ENCODE measurements at places on chromosomes 2 and 18.

GRCh38 chr2:66437109-66437690, 2.3 kb downstream of the MEIS1 start:
- DNase-seq, result no peak

DNA sequence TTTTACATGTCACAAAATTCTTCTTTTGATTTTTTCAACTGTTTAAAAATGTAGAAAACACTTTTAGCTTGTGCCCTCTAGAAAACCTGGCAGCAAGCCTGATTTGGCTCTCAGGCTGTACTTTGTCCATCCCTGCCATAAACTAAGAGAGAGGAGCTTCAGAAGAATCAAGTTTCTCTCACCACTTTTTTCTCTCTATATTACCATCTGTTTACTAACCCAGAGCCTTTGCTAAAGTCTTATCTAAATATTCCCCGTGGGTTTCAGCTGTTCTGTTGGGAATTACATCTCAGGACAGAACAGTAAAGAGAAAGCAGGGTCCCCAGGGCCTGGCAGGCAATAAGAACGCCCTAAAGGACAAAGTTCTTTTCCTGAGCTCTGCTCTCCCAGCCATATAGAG, 409.1 kb upstream of the CRIM1 start:
- no peak for DNase-seq

DNA sequence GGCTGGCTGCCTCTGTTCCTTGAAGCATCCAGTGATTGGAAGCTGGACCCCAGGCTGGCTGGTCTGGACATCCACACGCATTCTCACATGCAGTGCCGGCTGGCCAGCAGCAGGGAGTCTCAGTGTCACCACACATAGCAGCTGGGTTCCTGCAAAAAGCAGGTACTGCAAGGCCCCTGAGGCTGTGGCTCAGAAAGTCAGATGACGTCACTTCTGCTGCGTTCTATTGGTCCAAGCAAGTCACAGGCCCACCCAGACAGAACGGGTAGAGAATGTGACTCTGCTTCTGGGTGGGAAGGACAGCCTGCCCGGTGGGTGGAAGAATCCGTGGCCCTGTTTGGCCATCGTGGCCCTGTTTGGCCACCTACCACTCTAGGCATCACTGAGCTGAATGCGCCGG, 51.3 kb upstream of the SPP2 start:
- DNase-seq, result no peak

DNA sequence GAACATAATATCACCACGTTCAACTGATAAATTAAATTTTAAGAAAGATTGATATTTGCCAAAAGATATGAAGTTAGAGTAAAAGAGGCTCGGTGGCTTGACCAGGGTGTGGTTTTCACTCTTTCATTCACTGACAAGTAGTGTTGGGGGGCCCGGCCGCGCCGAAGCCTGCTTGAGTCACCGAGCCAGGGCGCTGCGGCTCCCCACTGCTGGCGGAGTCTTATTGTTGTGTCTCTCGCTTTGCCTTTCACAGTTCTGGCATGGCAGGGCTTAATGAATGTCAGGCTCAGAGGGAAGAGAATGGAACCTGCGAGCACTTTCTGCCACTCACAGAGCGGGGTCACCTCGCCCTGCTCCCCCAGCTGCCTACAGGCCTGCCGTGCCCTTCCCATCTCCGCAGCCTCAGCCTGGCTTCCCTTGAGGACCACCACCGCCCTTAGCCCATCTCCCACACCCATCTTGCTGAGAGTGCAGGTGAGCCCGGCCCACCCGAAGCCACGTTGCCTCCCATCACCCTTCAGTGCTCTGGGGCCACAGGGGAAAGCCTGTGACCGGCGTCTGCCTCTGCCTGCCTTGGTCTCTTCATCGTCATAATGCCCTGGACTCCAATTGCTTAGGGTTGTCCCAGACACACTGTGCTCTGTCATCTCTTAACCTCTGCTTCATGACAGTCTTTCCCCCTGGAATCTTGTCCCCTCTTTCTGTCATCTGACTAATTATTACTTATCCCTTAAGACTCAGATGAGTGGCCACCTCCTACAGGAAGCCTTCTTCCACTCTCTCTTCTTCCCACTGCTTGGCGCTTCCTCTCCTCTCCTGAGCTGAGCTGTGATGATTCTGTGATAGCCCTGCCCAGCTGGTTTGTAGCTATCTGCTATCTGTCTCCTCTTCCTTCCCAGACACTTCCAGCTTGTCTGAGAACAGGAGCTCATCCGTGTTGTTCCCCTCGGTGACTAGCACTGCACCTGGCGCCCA, 142.5 kb downstream of the FAM210A start:
- DNase-seq, result no peak

DNA sequence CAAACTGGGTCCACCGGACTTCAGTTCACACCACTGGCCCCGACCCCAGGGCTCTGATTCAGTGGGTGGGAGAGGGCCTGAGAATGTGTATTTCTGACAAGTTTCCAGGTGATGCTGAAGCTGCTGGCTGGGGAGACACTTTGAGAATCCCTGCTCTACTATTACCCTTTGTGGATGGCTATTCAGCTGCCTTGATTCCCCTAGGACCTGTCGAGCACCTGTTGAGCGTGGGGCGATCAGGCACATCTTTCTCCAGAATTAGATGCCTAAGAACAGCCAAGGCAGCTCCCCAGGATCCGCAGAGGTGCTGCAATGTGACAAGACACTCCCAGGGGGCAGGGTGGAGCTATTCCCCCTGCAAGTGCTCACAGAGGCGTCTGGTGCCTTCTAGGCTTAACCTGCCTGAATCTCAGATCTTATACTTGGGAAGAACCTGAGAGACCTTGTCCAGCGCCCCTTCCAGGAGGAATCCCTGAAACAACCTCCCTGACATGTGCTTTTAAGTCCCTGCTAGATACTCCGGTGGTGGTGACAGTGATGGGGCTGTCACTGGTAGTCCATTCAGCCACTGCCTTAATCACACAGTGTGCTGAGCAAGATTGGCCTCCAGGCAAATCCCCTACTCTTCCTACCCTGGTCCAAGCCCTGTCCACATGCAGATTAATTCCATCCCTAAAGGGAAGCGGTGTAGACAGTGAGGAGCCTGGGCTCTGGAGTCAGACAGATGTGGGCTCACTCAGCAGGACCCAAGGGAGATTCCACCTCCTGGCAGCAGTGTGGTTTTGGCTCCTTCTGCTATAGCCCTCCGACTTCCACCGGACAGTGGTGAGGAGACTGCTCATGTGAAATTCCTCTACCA, 43.4 kb upstream of the OTOF start:
- DNase-seq, result no peak

Measured in central memory CD4-positive, alpha-beta T cell (primary cell).